ENCODE measurements at places on chromosomes 12 and 14. TPM values are rescaled to one million over a fixed set of nuclear protein-coding genes. Genes with fewer than 3 reads are reported as not detected.

MTA1 gene
- total RNA-seq = 147 TPM

ACOT6 gene
- not detected for total RNA-seq

- no peak for DNase-seq
Observed at GRCh38 chr14:67817750-67818438, 1.5 kb upstream of the ZFYVE26 start.

- no peak for DNase-seq
Observed at GRCh38 chr12:105783983-105784947, 354.5 kb downstream of the NUAK1 start.

Measured in PC-9 (cell line).